Foreskin keratinocyte (primary cell): ENCODE measurements at places on chromosomes 3 and 15. TPM values are rescaled to one million over a fixed set of nuclear protein-coding genes. Genes with fewer than 3 reads are reported as not detected.

CCDC39 gene
- not detected in 2 replicates for polyA plus RNA-seq

NMNAT3 gene
- polyA plus RNA-seq = 0.93 and 1.0 TPM in 2 replicates

ATP13A4 gene
- polyA plus RNA-seq = not detected in 2 replicates

HRG gene
- polyA plus RNA-seq = not detected in 2 replicates

GRCh38 chr15:31271711-31272557, 54.7 kb upstream of the KLF13 start:
- no peak for DNase-seq

- no peak for DNase-seq
These were observed 3.5 kb upstream of the KBTBD8 start for GRCh38 chr3:66994588-66994987.

GRCh38 chr3:46399557-46399956, 7.3 kb downstream of the CCR5AS start:
- no peak for DNase-seq

- DNase-seq = peak; percentile 25
These were observed 109.9 kb upstream of the GAP43 start for GRCh38 chr3:115513416-115513800.

GRCh38 chr3:18112674-18113375, 312.3 kb downstream of the SATB1 start:
- no peak for DNase-seq

DNA sequence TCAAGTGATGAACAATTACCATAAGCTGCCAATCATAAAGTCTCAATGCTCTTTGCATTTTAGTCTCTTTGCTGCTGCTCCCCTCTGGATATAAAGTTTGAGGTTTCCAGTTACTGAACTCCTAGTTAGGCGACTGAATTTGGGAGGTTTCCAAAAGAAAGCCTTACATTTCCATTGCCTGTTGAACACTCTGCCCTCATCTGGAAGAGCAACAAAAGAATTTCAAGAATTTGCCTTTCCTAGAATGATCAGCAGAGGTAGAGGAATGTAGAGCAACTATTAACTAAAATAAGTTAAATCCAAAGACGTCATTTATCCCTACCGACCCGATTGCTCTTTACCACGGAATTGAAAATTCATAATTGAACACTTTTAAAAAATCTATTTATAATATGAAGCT, 53.4 kb upstream of the PRICKLE2 start:
- no peak for DNase-seq

DNA sequence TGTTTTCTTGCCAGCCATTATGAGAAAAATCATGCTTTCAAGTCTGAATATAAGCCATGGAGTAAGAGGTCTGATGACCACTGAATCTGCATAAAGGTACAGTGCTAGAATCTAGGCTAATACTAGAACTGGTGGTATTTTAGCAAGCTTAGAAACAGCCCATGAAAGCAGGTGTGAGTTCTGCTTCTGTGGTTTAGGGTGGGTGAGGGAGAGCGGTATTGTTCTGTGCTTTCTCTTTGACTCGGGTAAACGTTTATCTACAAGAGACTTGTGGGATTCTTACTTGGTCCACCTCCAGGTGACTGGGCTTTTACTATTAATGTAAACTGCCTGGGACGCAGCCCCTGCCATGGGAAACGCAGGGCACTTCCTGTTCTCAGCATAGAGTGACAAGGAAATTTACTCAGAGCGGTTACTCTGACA, 55.2 kb downstream of the PGPEP1L start:
- DNase-seq = no peak

DNA sequence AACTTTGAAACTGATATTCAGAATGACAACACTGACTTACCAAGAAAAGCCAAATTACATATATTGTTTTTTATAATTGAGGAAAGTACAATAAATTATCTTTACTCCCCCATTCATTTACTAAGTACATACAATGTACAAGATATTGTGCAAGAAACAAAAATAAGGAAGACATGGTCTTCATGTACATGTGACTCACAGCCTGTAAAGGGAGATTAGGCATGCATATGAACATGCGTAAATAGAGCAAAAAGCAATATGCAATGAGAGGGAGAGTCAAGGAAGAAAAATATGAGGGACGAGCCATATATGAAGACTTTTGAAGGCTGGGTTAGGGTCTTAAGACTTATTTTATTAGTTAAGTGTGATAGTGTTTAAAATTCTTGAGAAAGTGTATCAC, 258.4 kb downstream of the GBE1 start:
- DNase-seq = no peak

DNA sequence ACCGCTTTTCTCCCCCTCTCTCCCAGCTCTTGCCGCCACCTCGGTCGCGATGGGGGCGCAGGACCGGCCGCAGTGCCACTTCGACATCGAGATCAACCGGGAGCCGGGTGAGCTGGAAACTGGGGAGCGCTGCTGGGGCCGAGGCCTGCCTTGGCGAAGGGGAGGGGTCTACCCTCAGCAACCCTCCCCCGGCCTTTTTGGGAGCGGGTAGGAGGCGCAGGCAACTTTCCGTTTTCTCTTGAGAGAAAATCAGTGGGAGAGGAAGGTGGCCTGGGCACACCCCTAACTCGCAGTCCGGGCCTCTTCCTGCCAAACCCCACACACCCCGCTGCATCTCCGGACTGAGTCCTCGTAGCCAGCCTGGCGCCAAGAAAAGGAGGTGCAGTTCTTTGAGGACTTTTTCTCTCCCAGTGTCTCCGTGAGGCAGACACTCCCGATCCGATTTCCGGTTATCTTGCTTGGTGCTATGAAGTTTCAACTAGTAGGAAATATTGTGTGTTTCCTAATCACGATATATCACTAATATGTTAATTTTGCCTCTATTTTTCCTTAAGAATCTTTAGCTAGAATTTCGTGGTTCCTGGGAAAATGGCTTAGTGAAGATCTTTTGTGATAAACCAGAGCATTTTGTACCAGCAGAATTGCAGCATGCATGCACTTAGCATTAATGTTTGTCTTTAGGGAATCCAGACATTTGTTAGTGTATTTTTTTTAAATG, 631 bp downstream of the NKTR start:
- peak; percentile 64 for DNase-seq

DNA sequence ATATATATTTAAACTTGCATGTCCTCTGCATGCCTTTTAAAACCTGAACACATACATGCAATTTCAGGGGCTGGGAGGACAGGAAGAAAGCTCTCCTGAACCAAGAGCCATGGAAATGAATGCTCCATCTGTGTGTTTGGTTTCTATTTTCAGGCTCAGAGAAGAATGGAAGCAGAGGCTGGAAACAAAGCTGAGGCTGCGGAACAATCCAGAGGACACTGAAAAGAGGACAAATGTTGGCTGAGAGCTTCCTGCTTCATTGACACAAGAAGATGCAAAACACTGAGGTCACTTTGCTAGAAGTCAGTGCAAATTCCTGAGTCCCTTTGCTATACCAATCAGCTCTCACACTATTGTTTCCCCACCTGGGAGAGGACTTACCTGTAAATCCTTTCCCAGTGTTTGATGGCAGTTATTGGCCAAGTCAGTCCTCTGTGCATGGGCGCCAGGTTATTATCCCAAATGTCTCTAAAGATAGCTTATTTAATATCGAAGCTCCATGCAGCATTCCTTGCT, 12.7 kb downstream of the FAM240A start:
- no peak for DNase-seq

GRCh38 chr15:48478581-48478980, 147.4 kb downstream of the DUT start:
- no peak for DNase-seq

DNA sequence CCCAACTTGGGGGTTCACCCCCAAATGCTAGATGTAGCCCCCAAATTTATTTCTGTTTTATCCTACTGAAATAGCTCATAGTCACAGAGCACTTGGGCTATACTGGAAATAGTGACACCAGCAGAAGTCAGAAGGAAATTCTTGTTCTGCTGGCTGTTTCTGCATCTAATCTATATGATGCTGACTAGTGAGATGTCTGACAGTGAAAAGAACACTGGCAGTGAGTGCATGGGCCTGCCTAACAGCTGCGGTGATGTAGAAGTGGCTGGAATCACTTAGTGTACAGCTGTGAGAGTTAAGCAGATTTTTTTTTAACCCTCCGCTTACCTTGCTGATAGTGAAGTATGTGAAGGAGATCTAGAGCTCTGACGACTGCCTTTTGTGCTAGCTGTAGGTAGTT, 14.0 kb downstream of the TTC14 start:
- DNase-seq = no peak

DNA sequence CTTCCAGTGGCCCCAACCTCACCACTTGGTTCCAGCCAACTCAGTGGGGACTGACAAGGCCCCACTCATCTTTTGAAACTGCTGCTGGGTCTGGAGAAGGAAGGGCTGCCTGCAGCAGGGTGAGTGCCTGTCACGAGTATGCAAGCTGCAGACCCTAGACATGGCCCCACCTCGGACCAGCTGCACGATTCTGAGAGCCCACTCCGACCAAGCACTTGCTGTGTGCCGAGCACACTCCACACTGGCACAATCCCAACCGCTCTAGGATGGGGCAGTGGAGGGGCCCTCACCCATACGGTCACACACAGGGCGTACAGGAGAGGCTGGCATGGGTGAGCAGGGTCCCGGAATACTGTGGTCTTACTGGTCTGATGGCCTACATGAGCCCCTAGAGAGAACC, 8.0 kb upstream of the PLXND1 start:
- DNase-seq = no peak

DNA sequence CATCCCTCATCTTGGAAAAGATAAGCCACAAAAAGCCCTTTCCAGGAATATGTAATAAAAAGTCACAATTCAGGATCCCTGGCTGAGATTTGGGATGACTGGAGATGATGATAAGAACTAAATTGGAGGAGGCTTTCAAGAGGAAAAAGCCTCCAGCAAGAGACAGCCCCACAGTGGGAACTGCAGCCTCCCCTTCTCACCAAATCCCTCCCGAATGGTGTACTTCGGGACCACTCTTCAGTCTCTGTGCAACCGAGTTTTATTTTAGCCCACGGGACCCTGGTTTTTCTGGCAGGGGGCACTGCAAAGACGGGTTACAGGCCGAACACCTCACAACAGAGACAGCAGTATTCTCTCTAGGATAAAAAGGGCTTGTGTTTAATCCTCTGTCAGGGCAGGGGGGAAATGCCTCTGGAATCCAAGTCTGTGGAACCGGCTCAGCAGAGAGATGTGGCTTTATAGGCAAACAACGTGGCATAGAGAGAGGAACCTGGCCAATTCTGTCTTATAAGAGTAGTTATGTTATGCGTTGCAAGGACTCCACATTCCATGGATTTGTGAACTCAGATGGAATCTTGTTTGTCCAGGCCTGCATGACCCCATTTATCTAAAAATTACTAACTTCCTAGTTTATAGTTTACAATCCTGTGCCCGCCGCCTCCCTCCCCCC, 1.2 kb upstream of the LMCD1 start:
- DNase-seq = no peak
